ENCODE measurements at places on chromosomes 12 and 14. TPM values are rescaled to one million over a fixed set of nuclear protein-coding genes. Genes with fewer than 3 reads are reported as not detected.
A peak's percentile ranks its signal among the peaks of the same experiment; 100 is the strongest.

LUM gene
- 0.69 TPM for total RNA-seq

PRH2 gene
- total RNA-seq = 1.2 TPM

RASSF9 gene
- total RNA-seq = 1.0 TPM

CLEC1B gene
- total RNA-seq = not detected

RDH16 gene
- 2.9 TPM for total RNA-seq

MANSC4 gene
- total RNA-seq = not detected

NKX2-1 gene
- total RNA-seq = 2.6 TPM

RILPL1 gene
- 27.3 TPM for total RNA-seq

KRT75 gene
- not detected for total RNA-seq

DNA sequence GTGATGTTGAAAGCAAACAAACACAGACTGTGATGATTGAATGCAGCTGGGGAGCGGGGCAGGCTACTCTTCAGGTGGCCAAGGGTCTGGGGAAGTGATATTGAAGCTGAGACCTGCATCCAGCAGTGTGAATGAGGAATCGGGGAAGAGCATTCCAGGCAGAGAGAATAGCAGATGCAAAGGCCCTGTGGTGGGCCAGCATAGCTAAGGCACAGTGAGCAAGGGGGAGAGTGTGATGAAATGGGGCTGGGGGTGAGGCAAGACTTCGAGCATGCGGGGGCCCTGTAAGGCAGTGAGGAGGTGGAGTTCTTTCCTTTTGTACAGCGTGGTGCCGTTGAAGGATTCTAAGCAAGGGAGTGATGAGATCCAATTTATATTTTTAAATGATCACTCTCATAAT lies 77.4 kb downstream of the KCNK13 start:
- H3K4me3 ChIP-seq = no peak overlapping the region
- no peaks in the 10 kb centered on the region for H3K36me3 ChIP-seq
- H3K4me1 ChIP-seq = no peaks in the 10 kb centered on the region
- H3K27ac ChIP-seq = no peak overlapping the region
- no peak for DNase-seq
- H3K27me3 ChIP-seq = no peaks in the 10 kb centered on the region

DNA sequence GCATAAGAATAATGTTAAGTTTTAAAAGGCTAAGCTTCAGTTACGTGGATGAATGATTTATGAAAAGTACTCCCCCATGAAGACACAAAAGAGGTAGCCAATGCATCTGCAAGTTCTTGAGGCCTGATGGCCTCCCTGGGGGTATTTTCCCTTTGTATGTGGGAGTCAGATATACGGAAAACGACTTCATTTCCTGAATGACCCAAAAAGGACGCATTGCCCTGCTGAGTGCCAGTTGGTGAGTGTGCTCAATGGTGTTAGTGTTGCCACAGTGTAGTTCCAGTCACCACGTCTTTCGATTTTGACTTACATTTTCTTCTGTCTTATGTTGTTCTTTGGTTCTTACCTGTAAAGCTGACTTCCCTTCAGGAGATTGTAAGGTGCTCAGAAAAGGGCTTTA lies 8.0 kb downstream of the ETV6 start:
- H3K4me1 ChIP-seq = peaks cover 4% of the 10 kb centered on the region
- no peaks in the 10 kb centered on the region for H3K36me3 ChIP-seq
- no peak overlapping the region for H3K27ac ChIP-seq
- H3K27me3 ChIP-seq = peaks cover 41% of the 10 kb centered on the region

- peak overlapping the region; percentile 86 for H3K27ac ChIP-seq
- peak; percentile 92 for DNase-seq
Observed at GRCh38 chr14:68979722-68980451, 785 bp upstream of the ACTN1 start.

DNA sequence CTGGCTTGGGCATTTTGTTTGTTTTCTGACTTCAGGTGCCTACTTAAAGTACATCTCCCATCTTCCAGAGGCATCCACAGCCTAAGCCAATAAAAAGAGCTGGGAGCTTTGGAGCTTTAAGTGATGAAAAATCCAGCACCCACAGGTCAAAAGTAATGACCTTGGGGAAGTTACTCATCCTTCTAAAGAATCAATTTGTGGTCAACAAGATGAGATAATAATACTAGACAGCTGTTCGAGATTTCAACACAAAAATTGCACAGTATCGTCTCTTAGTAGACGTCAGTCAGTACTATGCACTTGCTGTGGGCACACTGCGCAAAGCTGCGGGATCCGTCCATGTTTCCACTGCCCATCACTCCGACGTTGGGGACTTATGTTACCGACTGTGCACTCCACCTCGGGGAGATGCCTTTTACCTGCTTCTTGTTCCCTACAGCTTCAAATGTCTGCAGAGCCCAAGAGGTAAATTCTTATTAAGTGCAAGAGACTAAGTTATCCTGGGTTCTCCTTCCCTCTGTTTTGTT lies 1.3 kb downstream of the ST8SIA1 start:
- H3K27me3 ChIP-seq = peaks cover 10% of the 10 kb centered on the region
- peaks cover 18% of the 10 kb centered on the region for H3K36me3 ChIP-seq
- H3K27ac ChIP-seq = no peak overlapping the region
- peak; percentile 35 for DNase-seq

- no peaks in the 10 kb centered on the region for H3K27me3 ChIP-seq
- peak; percentile 63 for DNase-seq
- no peaks in the 10 kb centered on the region for H3K36me3 ChIP-seq
- no peaks in the 10 kb centered on the region for H3K4me1 ChIP-seq
- H3K4me3 ChIP-seq = no peak overlapping the region
Observed at GRCh38 chr12:125247477-125247876, 182.2 kb downstream of the AACS start.

- no peaks in the 10 kb centered on the region for H3K4me1 ChIP-seq
- H3K27me3 ChIP-seq = no peaks in the 10 kb centered on the region
- no peak overlapping the region for H3K4me3 ChIP-seq
- no peak overlapping the region for H3K27ac ChIP-seq
- H3K36me3 ChIP-seq = no peaks in the 10 kb centered on the region
Observed at GRCh38 chr12:124764870-124765580, 98.6 kb downstream of the SCARB1 start.

DNA sequence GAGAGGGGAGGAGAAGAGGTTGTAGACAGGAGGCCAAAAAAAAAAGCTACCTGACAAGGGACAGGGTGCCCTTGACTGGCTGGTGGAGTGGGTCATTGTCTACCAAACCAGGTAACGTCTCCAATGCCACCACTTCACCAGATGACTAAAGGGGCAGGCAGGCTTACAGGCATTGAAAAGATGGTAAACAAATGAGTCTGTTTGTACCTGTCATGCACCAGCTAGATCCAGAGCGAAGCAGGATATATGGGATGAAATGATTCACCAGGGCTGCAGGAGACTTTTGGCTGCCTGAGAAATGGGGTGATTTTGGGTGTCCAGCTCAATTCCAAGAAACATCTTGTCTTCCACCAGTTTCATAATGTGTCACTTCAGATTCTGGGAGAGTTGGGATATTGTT lies 4.0 kb downstream of the C12orf54 start:
- no peak overlapping the region for H3K27ac ChIP-seq
- no peak overlapping the region for H3K4me3 ChIP-seq
- peaks cover 8% of the 10 kb centered on the region for H3K27me3 ChIP-seq
- no peaks in the 10 kb centered on the region for H3K36me3 ChIP-seq
- no peaks in the 10 kb centered on the region for H3K4me1 ChIP-seq

DNA sequence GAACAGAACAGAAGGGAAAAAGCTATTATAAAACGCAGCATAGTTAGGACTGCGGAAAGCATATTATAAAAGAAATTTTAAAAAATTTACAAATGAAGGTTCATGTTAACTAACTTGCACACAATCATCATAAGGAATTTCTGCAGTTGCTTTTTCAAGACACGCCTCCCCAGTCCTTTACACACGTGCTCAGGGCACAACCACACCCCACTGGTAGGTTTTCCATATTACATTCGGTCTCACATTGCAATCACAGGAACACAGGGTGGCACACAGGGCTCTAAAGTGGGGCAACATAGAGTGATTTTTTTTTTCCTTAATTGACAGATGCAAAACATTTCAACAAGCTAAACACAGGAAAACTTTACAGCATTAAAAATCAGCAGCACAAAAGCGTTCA lies 69.7 kb downstream of the DICER1 start:
- no peak overlapping the region for H3K4me3 ChIP-seq
- no peaks in the 10 kb centered on the region for H3K4me1 ChIP-seq
- no peak overlapping the region for H3K27ac ChIP-seq
- no peaks in the 10 kb centered on the region for H3K27me3 ChIP-seq
- no peak for DNase-seq

DNA sequence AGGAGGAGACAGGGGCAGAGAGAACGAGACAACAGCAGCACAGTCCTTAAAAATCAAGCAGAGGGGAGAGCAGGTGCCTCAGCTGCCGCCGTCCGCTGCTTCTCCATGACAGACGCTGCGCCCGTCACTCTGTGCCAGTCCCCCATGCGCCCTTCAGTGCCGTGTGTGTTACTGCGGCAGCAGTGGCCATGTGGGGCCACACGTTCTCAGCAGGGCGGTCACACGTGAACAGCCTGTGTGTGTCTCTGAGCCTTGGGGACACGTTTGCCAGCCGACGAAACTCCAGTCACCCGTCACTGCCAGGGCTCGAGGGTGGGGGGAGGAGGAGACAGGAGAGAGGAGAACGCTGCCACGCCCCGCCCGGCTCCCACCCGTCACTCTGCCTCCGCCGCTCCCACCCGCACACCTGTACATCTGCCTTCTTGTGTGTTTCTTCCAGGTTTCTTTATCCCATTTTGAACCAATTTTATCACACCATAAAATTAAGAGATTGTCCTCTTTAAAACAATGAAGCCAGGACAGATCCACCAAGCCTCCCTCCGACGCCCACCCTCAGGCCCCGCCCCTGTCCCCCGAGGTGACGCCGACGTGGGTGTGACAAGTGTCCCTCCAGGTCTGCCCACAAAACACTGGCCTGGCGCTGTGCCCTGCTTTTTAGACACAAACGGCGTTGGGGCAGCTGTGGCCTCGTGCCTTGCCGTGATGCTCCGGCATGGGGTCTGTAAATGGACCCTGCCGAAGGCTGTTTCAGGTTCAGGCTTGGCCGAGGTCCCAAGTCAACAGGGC lies 58.2 kb downstream of the GALNT9 start:
- H3K27ac ChIP-seq = no peak overlapping the region
- H3K4me1 ChIP-seq = no peaks in the 10 kb centered on the region
- DNase-seq = no peak
- no peaks in the 10 kb centered on the region for H3K27me3 ChIP-seq

GRCh38 chr12:79858518-79858917 lies 76.4 kb downstream of the PPP1R12A start:
- no peak overlapping the region for H3K27ac ChIP-seq
- H3K4me1 ChIP-seq = no peaks in the 10 kb centered on the region
- H3K4me3 ChIP-seq = no peak overlapping the region
- no peak for DNase-seq

- H3K27ac ChIP-seq = no peak overlapping the region
- no peaks in the 10 kb centered on the region for H3K27me3 ChIP-seq
- peaks cover 23% of the 10 kb centered on the region for H3K4me1 ChIP-seq
- DNase-seq = peak; percentile 48
- H3K4me3 ChIP-seq = no peak overlapping the region
Observed at GRCh38 chr12:51839310-51839947, 9.1 kb downstream of the FIGNL2 start.

DNA sequence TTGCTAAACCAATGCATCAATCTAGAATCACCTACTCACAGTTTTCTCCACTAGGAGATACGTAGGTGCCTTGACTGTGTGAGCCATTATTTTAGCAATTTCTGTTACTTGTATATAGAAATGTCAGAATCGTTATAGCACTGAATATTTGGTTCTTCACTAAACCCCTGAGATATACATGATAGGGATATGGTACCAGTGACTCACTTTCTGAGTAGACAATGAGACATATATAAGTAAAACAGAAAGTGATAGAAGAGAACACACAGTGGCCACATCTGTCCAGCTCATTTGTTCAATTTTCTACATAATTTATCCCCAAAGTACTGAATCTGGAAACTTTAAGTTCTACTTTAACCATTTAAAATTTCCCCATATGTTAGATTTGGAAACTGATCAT lies 1505.5 kb upstream of the TMEM132C start:
- no peak overlapping the region for H3K27ac ChIP-seq
- no peak for DNase-seq
- no peaks in the 10 kb centered on the region for H3K36me3 ChIP-seq
- no peaks in the 10 kb centered on the region for H3K27me3 ChIP-seq
- no peaks in the 10 kb centered on the region for H3K4me1 ChIP-seq

- no peak for DNase-seq
- H3K4me1 ChIP-seq = peaks cover 4% of the 10 kb centered on the region
- no peaks in the 10 kb centered on the region for H3K36me3 ChIP-seq
- H3K27ac ChIP-seq = no peak overlapping the region
Observed at GRCh38 chr12:98417266-98417665, 98.1 kb upstream of the TMPO start.

DNA sequence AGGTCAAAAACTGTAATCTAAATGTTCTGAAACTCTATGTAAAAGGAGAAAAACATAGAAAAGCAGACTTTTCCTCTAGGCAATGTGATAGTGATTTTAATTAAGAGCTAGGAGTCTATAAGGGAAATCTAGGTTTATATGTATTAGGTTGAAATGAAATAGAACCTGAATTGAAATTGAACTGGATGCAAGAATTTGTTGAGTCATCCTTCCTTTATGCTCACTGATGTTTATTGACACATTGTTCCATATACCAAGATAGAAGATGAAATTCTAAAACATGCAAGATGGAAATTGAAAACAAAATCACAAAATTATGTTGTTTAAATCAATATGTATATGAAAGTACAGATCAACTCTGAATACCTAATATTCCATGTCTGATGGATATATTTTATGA lies 170.4 kb upstream of the FLRT2 start:
- no peak overlapping the region for H3K27ac ChIP-seq
- peaks cover 11% of the 10 kb centered on the region for H3K4me1 ChIP-seq
- H3K27me3 ChIP-seq = no peaks in the 10 kb centered on the region
- no peaks in the 10 kb centered on the region for H3K36me3 ChIP-seq
- no peak overlapping the region for H3K4me3 ChIP-seq

DNA sequence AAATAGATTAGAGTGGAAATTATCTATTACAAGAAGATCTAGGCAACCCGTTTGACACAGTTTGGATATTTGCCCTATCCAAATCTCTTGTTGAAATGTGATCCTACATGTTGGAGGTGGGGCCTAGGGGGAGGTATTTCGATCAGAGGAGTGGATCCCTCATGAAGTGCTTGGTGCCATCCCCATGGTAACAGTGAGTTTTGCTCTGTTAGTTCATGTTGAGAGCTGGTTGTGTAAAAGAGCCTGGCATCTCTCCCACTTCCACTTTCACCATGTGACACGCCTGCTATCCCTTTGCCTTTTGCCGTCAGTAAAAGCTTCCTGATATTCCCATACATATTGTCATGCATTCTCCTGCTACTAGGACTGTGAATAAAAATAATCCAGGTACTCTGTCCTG lies 66.4 kb upstream of the FLRT2 start:
- no peak overlapping the region for H3K4me3 ChIP-seq
- peaks cover 6% of the 10 kb centered on the region for H3K4me1 ChIP-seq
- DNase-seq = no peak
- no peak overlapping the region for H3K27ac ChIP-seq

DNA sequence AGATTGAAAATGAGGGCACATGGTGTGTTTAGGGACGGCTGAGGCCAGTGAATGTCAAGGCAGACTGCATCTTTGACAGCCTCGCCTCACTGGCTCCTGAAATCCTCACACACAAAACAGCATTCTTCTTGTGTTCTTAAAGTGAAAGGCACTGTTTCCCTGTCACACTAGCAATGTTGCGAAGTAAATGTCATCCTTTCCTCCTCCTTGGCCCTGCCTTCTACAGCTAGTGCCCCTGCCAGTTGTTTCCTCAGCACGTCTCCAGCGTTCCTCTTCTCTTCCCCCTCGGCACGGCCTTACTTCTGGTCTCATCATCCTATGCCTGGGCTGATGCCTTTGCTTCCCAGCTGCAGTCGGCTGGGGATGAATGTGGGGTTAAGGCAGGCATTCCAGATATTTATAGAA lies 129.4 kb upstream of the DNM1L start:
- H3K4me3 ChIP-seq = no peak overlapping the region
- DNase-seq = peak; percentile 48
- H3K36me3 ChIP-seq = no peaks in the 10 kb centered on the region
- H3K27me3 ChIP-seq = no peaks in the 10 kb centered on the region
- peak overlapping the region; percentile 35 for H3K27ac ChIP-seq
- H3K4me1 ChIP-seq = no peaks in the 10 kb centered on the region

Data from endodermal cell (in vitro differentiated cells).